Muscle of leg (tissue), 16 donors: ENCODE measurements at places on chromosomes 1 and 21. TPM values are rescaled to one million over a fixed set of nuclear protein-coding genes. Genes with fewer than 3 reads are reported as not detected.

DNA sequence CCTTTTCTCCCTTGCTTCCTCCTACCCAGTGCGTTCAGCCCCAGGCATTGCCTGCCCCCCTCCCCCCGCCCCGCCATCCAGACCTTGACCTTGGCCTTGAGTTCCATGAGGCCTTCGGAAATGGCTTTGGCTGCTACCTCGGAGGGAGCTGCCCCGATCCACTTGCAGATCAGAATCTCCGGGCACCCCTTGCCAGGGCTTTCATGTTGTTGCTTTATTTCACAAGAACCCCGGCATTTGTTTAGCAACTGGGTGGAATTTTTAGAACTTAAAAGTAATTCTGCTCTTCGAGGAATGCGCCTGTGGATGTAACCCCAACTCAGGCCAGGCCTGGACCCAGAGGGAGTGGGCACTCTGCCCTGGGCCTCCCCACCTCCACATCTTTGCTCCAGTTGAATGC lies 154.1 kb upstream of the TMEM51 start:
- no peak for DNase-seq
- H3K4me3 ChIP-seq, result no peak overlapping the region
- peaks cover 25% of the 10 kb centered on the region for H3K4me1 ChIP-seq
- H3K36me3 ChIP-seq, result no peaks in the 10 kb centered on the region
- H3K27ac ChIP-seq, result no peak overlapping the region

DNA sequence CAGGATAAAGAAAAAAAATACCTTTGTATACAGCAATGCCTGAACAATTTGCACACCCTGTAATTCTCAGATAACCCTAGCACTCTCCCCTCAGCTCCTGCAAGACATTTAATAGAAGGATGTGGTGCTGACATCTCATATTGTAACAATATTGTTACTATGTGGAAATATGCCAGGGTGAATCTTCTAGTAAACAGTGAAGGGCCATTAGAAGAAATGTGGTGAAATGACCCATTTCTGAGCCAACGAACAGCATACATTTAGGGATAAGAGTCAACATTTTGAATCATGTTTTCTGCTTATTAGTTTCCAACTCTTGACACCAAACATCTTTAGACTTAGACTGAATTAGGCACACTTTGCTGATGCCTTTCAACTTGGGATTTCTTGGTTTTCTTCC lies 188.2 kb downstream of the KAZN start:
- DNase-seq, result no peak
- H3K27ac ChIP-seq, result no peak overlapping the region
- no peaks in the 10 kb centered on the region for H3K36me3 ChIP-seq
- H3K27me3 ChIP-seq, result no peaks in the 10 kb centered on the region

PYCR2 gene
- polyA plus RNA-seq, result 35.4 TPM

LACTBL1 gene
- polyA plus RNA-seq, result not detected
